ENCODE measurements at places on chromosomes 4 and X.

DNA sequence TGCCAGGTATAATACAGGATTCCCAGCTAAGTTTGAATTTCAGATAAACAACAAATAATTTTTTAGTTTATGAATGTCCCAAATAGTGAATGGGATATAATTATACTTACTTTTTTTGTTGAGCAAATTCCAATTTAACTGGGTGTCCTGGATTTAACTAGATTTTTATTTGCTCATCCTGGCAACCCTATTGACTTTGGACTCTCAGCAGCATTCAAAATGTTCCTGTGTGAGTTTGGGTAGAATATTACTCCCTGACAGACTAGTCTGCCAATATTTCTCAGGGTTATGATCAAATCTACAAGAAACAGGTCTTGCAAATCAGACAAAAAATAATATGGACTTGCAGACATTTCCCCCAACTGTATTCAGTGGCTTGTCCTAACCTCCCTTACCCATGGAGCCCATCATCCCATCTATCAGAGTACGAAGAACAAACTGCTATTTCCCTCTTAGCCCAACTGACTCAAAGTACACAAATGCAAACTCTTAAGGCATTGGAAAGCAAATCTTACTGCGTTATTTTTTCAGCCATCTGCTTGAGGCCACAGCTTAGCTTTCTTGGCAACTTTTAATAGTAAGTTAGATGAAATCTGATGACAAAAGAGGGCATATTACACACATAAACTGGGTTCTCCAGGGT is 20.7 kb downstream of the SETD7 start:
- no peak for DNase-seq

DNA sequence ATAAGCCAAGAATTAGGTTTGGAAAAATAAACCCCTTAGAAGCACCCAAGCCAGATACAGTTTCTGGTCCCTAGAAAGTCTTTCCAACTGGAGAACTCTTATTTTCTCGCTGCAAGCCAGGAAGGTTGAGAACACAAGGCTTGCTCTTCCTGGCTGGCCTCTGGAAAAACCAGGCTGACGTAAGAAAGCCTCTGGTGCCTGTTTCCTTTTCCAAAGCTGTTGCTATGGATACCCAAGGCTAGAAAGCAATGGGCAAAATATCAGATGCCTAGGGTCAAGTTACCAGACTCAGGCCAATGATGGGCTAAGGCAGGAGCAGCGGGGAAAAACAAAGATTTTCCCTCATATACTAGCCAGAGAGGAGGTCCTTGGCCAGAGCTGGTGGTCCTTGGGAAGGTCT is 281.6 kb downstream of the KLHL13 start:
- DNase-seq: no peak

GRCh38 chr4:158814636-158815330 is 46.0 kb downstream of the FNIP2 start:
- DNase-seq: no peak

GRCh38 chr4:75786526-75786925 is 62.1 kb downstream of the USO1 start:
- no peak for DNase-seq

DNA sequence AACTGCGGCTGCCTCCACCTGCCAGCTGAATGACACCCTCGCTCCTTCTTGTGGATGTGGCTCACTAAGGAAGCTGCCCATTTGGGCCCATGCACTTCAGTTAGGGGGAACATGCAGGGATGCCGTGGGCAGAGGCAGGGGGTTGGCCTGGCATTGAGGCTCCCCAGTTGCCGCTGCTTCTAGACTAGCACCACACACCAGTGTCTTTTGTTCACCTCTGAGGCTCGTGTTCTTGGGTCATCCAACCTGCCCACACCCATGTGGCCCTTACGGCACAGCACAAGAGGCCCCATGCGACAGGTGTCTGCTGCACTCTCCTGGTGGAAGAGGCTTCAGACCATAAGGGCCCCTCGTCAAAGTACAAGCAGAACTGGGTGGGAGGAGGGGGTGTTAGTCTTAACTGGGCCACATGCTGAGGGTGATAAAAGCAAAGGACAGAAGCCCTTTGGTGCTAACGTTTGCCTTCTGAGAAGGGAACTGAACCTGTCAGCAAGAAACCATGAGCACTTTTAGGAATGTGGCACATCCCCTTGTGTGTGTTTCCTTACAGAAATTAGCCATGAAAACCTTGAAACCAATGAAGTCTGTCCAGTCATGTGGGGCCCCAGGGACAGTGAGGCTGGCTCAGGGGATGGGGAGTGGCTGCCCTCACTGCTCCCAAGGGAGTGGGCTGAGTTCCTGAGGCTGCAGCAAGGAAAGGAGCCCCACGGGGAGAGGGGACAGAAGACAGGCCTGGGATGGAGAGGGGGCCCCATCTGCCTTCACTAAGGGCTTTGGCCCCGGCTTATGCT is 39.2 kb downstream of the MAP7D3 start:
- no peak for DNase-seq

- DNase-seq: no peak
Observed at GRCh38 chr4:173990126-173990868, 293.2 kb downstream of the FBXO8 start.

- DNase-seq: no peak
Observed at GRCh38 chrX:22737541-22737940, 262.2 kb upstream of the DDX53 start.

DNA sequence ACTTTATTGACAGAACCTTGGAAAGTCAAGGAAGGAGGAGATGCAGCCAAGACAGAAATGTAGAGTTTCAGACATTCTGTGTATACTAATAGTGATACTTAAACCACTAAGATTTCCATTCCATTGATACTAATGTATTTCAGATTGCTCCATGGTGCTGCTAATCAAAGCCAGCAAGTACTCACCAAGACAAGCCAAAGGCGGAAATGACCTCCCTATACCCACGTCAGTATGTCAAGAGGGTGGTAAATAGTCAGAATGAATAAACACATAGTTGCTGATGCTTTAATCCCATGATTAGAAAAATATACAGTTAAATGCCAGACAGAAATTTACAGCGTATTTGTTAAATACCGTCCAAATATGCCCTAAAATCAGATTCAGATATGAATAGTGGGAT is 417.8 kb upstream of the INTU start:
- no peak for DNase-seq

DNA sequence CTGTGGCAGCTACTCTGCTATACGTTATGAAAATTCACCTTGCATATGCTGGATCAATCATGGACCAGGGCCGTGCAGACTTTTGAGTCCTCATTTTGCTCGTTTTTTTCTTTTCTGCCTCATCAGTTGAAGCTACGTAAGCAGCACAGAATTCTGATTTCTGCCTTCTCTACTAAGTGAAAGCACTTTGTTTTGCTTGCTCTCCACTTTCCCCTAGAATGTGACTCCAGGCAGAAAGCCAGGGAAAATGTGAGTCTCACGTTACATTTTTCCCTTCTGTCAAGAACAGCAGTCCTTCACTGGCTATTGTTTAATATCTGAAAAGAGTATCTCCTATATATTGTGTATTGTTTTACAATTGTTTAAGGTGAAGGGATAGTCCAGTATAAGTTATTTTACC is 1840.1 kb downstream of the PCDH7 start:
- DNase-seq: no peak

GRCh38 chrX:37434362-37434761 is 85.2 kb downstream of the PRRG1 start:
- no peak for DNase-seq

- DNase-seq: no peak
Observed at GRCh38 chr4:102451266-102451665, 49.9 kb upstream of the NFKB1 start.

GRCh38 chr4:61199873-61200186 is 296 bp upstream of the ADGRL3 start:
- DNase-seq: no peak

GRCh38 chrX:110569506-110569905 is 210.9 kb downstream of the RTL9 start:
- no peak for DNase-seq

GRCh38 chrX:68254738-68255645 is 178.3 kb downstream of the OPHN1 start:
- no peak for DNase-seq
